ENCODE measurements at places on chromosomes 5 and 9.
A peak's percentile ranks its signal among the peaks of the same experiment; 100 is the strongest.

DNA sequence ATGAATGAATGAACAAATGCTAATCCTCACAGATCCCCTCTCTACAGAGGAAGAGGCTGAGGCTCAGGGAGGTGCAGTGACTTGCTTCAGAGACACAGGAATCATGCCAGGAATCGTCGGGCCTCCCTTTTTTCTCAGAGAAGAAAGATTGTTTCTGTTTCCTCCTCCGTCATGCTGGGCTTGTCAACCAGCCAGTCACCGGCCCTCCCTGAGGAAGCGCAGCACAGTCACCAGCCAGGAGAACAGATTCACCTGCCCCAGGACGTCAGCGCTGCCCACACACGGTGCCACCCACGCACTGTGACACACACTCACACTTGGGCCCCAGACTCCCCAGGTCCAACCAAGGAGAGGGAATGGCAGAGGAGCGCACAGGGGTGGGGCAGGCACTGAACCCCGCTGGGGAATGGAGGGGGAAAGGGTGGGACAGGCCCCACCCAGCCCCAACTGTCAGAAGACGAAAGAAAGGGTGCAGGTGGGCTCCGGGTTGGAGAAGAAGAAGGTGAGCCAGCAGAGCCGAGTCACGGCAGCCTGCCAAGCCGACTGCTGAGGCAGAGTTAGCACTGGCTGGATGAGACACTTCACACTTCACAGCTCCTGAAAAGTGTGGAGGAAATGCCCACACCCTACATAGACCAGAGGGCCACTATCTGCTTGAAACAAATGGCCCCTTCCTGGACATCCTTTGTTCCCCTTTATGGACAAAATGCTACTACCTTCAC, 13.8 kb upstream of the ERGIC1 start:
- DNase-seq: no peak

- no peak for DNase-seq
Observed at GRCh38 chr9:110592044-110592830, 12.7 kb upstream of the SVEP1 start.

DNA sequence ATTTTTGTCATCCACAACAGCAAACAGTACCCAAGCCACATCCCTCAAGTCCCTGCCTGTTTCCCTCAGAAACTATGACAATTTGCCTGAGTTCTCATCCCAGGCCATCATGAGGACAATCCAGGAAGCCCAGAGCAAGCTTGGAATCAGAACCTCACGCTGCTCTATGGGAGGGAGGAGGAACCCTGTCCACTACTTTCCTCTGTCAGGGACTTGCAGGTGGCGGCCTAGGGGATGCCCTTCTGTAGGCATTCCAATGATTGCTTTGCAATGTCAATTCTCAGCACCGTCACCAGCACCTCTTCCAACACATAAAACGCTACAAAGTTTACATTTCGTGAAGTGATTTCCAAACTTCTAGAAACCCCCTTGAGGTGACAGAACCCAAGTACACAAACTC, 170.4 kb upstream of the FSTL4 start:
- DNase-seq: no peak

- no peak for DNase-seq
Observed at GRCh38 chr5:104095527-104095926, 532.9 kb upstream of the NUDT12 start.

DNA sequence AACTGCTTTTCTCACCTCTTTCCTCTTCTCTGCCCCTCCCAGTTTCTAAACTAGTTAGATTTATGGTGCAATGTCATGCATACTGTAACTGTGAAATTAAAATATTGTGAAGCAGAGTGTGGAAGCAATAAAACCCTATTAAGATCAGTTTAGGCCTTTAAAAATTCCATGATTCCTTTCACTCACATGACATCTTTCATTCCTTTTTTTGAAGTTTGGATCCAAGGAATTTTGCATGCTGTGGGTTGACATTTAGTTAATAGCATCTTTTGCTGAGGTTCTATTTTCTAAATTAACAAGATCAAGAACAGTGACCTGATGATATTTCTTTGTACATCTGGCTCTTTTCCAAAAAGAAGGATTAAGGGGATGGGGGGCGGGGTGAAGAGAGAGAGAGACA, 13.7 kb downstream of the FOXD1 start:
- no peak for DNase-seq

- no peak for DNase-seq
Observed at GRCh38 chr5:173423452-173424117, 95.4 kb upstream of the STC2 start.

DNA sequence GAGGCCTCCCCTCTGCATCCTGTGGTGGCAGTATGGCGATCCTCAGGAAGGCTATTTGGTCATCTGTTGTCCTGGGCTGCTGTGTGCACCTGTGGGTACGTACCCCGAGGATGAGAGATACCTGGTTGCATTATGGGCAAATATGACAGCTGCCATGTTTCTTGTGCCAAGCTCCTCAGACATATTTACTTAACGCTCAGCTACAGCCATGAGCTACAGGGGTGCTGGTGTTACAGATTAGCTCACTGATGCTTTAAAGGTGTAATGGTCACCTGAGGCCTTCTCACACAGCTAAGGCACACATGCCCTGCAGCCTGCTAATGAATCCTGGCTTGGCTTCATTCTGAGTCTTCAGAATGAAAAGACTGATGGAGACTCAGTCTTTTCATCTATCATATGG, 12.0 kb downstream of the NDST1 start:
- DNase-seq: no peak

DNA sequence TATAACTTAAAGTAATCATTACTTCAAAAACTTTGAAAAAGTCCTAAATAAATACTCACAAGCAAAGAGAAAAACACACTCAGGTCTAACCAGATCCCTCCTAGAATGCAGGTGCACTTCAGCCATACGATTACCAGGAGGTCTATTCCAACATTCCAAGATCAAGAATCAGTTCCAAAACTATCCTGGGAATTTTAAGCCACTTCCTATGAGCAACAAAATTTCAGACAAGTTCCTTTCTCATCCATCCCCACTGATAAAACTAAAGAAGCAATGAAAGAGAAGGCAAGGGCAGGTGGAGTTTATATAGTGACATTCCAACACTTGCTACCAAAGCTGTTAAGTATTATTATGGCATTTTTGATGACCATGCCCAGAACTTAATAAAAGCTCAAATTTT, 29.6 kb downstream of the MLLT3 start:
- DNase-seq: no peak

- DNase-seq: no peak
Observed at GRCh38 chr5:179244044-179244443, 101.2 kb downstream of the ADAMTS2 start.

DNA sequence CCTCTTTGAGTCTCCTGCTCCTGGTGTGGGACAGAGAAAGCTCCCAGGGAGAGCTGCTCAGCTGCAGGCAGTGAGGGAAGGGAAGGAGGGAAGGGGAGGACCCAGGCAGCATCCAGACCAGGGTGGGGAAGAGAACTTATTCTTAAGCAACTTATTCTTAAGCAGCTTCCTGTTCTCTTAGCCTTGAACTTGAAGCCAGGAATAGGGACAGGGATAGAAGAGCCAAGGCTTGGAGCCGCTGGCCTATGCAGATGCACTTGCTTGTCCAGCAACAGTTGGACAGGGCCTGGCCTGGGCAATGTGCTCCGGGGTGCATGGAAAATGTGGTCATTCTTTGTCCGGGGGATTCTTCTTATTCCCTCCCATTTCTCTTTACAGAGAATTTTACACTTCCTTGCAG, 31.4 kb upstream of the SPTLC1 start:
- peak; percentile 58 for DNase-seq

DNA sequence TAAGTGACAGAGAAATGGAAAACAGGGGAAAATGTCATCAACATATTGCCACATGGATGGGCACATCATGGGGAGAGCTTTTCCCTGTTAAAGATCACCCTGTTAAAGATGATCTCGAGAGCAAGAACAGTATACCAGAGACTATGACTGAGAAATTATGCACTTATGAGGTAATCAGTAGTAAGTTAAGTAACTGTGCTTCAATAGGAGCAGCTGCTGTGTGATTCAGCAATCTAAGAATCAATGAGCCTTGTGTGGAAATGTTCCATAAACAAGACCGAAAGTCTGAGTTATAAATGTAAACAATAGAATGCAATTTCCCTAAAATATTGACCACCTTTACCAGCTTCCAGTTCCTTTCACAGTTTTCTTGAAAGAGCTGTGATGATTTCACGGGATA, 582.3 kb downstream of the CAAP1 start:
- DNase-seq: no peak

- no peak for DNase-seq
Observed at GRCh38 chr5:54713923-54714581, 196.5 kb downstream of the SNX18 start.

- DNase-seq: no peak
Observed at GRCh38 chr5:57207681-57208080, 33.8 kb downstream of the GPBP1 start.

GRCh38 chr5:658103-658502, 35.0 kb downstream of the TPPP start:
- no peak for DNase-seq

GRCh38 chr9:137880976-137881530, 3.5 kb downstream of the CACNA1B start:
- DNase-seq: no peak

GRCh38 chr5:111703662-111704061, 53.3 kb downstream of the NREP start:
- DNase-seq: peak; percentile 25

DNA sequence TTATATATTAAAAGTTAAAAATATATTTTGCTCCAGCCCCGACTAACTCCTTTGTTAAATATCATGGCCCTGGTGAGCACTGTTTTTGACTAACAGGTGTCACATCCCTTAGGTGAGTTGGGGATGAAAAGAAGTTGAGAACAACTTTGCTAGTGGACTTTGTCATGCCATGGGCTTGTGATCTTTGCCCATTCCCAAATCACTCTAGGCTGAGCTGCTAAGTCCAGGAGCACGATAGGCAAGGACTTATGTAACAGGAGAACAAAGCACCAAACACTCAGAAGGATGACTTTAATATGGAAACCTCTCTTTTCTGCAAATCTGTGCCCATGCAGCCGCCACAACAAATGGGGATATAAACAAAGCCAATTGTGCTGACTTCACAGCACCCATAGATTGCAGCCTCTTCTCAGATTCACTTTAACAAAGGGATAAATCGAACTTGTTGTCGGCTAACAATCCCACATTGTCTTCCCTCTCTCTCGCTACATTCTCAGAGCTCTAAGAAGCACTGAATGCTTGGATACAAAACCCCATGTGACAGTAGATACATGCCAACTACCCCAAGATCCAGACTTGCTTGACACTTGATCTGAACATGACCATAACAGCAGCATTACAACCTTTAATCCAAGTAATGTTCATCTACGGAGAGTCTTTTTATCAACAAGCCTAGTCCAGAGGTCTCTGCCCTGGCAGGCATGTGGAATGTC, 86.8 kb upstream of the CD180 start:
- DNase-seq: no peak

DNA sequence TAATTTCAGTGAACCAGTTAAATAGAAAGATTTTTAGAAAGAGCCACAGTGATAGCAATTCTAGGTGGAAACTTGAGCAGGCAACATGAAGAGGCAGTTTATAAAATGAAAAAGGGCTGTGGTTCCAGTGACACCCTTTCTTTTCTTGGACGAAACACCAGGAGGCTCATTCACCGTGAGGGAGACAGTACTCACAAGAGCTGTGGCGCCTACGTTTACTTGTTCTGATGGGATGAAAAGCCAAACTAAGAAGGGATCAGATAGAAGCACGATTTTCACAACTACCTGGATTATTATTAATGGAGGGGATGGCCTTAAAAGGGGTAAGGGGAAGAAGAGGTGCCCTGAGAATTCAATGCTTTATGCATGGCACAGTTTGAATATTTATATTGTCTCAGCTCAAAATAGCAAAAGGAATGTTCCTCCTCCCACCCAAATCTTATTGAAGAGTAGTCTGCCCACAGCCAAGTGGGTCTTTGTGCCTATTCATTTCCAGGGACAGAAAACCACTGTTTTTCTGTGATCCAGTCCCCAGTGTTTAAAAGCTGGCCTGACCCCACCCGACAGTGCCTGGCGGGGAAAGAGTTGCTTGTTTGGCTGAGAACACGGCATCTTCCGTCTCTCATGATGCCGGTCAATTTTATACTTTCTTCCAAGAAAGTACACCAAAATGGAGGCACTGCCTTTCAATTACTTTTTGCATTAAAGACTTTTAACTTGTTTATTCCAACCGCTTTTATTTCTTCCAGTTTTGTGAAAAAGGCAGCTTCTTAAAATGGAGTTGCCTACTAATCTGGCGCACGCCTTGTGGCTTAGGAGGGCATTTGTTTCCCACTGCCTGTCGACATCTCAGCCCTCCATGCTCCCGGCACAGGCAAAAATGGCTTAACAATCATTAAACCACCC, 51.9 kb downstream of the HABP4 start:
- no peak for DNase-seq

GRCh38 chr9:115213818-115214334, 95.9 kb upstream of the TNC start:
- DNase-seq: no peak

DNA sequence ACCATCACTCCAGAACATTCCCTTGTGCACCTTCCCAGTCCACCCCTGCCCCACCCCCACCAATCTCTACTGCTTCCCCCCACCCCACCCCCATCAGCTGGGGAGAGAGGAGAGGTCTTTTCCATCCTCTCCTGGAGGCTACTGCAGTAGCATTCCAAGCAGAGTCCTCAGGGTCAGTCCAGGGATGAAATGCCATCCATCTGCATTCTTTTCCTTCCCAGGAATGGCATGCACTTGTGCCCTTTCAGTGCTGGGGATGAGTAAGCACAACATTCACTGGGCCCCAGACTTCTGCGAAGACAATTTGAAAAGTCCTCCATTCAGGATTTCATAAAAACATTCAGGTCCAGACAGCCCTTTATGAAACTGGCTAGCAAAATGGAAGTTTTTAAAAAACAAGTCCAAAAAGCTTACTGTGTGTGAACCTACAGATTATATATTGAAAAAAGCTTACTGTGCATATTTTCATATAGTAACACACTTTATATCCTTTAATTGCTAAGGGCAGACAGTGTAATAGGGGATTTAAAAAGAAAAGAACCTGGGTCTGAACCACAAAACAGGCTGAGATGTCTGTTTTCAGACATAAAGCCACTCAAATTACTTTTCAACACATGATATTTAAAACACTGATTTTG, 50.0 kb upstream of the GOLPH3 start:
- no peak for DNase-seq

All from suppressor macrophage (primary cell).